Mammary microvascular endothelial cell (primary cell): ENCODE measurements at places on chromosomes 7 and 10. TPM values are rescaled to one million over a fixed set of nuclear protein-coding genes. Genes with fewer than 3 reads are reported as not detected.

The MEIG1 gene
- total RNA-seq, result not detected in 2 replicates

The HYAL4 gene
- total RNA-seq, result 0.49 TPM in 1 of 2 replicates, not detected in the other

The ACSM6 gene
- total RNA-seq, result not detected in 2 replicates

The CLEC2L gene
- not detected in 2 replicates for total RNA-seq

The DPY19L1 gene
- total RNA-seq, result 49.9 and 50.8 TPM in 2 replicates

The SLC37A3 gene
- total RNA-seq, result 29.1 and 34.1 TPM in 2 replicates

The GHRHR gene
- not detected in 2 replicates for total RNA-seq

The COBL gene
- total RNA-seq, result not detected in 2 replicates

The HEPACAM2 gene
- not detected in 2 replicates for total RNA-seq

The LAMB1 gene
- total RNA-seq, result 235 and 248 TPM in 2 replicates

The RNF148 gene
- 0.40 and 0.44 TPM in 2 replicates for total RNA-seq

The TDRD1 gene
- 0.07 TPM in 1 of 2 replicates, not detected in the other for total RNA-seq

The CYP3A7 gene
- total RNA-seq, result not detected in 2 replicates

The PAX4 gene
- total RNA-seq, result not detected in 2 replicates

The CAV1 gene
- 1,669 and 1,819 TPM in 2 replicates for total RNA-seq

The GARIN1A gene
- total RNA-seq, result under 0.01 and 0.07 TPM in 2 replicates

The GPRIN2 gene
- total RNA-seq, result not detected in 2 replicates

The SYT15 gene
- under 0.01 and 0.20 TPM in 2 replicates for total RNA-seq

The UBE2D1 gene
- 11.4 and 14.0 TPM in 2 replicates for total RNA-seq

The FAM25A gene
- not detected in 2 replicates for total RNA-seq

The ASB13 gene
- 10.5 and 16.9 TPM in 2 replicates for total RNA-seq

The CPEB3 gene
- 0.73 and 1.0 TPM in 2 replicates for total RNA-seq

The TACR2 gene
- total RNA-seq, result 0.49 TPM in 1 of 2 replicates, not detected in the other

The CRYGN gene
- total RNA-seq, result 0.05 TPM in 1 of 2 replicates, not detected in the other

The FAM180A gene
- total RNA-seq, result 0.10 TPM in 1 of 2 replicates, not detected in the other

The UPK3B gene
- 1.1 TPM in 1 of 2 replicates, not detected in the other for total RNA-seq

The ARPC1B gene
- 549 and 654 TPM in 2 replicates for total RNA-seq

The RAMP3 gene
- 7.0 and 8.8 TPM in 2 replicates for total RNA-seq

The NKX1-2 gene
- not detected in 2 replicates for total RNA-seq

The FRAT1 gene
- total RNA-seq, result 1.1 and 1.9 TPM in 2 replicates

The RBM20 gene
- 0.13 and 0.15 TPM in 2 replicates for total RNA-seq

The AZGP1 gene
- total RNA-seq, result not detected in 2 replicates

The SPDYE2B gene
- not detected in 2 replicates for total RNA-seq

The FKBP6 gene
- total RNA-seq, result not detected in 2 replicates

The IL15RA gene
- 40.6 and 52.3 TPM in 2 replicates for total RNA-seq

The NRCAM gene
- 25.6 and 26.8 TPM in 2 replicates for total RNA-seq

The POLR2J gene
- 28.8 and 38.4 TPM in 2 replicates for total RNA-seq

The SLC13A1 gene
- not detected in 2 replicates for total RNA-seq
